ENCODE measurements at places on chromosomes 5 and 9.

GRCh38 chr9:38689678-38690077 lies 30.3 kb downstream of the FAM240B start:
- no peak for DNase-seq

- no peak for DNase-seq
These were observed 597 bp downstream of the SPATA31E1 start for GRCh38 chr9:87883274-87883673.

GRCh38 chr9:78314550-78314949 lies 17.6 kb downstream of the PSAT1 start:
- DNase-seq, result no peak

DNA sequence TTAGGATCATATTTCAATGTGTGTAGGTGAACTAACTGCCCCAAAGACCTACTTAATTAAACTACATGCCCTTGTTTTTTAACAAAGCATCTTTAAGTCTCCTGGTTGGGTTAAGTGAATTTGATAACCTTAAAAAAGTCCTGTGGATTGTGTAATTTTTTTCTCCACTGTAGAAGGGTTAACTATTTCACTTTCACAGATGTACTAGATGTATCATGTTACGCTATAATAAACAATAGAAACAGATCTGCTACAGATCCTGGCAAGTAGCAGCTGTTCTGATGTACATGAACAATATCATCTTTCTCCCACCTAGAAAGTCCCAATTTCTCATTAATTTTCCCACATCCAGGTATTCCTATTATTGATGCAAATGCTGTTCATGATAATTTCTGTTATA lies 18.9 kb downstream of the KIF24 start:
- DNase-seq, result no peak

- no peak for DNase-seq
These were observed 2.3 kb upstream of the TBCA start for GRCh38 chr5:77778398-77778797.

GRCh38 chr9:104256696-104257062 lies 162.6 kb downstream of the SMC2 start:
- no peak for DNase-seq

GRCh38 chr9:69001921-69002320 lies 12.0 kb downstream of the PRKACG start:
- DNase-seq, result no peak

GRCh38 chr9:134178394-134178767 lies 14.0 kb upstream of the RNU6ATAC start:
- no peak for DNase-seq

DNA sequence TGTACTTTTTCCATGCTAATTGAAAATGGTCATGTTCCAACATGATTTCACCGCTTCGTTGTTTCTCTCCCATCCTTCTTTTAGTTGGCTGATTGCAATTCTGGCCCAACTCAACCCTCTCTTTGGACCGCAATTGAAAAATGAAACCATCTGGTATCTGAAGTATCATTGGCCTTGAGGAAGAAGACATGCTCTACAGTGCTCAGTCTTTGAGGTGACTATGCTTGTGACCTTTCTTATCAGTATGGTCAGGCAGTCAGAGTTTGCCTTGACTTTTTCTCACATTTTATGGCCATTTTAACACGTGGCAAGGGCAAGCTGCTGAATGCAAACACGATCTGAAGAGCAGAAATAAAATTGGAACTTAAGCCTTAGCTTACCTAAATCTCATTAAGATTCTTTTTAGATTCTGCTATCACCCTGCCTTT lies 36.0 kb upstream of the CREBRF start:
- no peak for DNase-seq

DNA sequence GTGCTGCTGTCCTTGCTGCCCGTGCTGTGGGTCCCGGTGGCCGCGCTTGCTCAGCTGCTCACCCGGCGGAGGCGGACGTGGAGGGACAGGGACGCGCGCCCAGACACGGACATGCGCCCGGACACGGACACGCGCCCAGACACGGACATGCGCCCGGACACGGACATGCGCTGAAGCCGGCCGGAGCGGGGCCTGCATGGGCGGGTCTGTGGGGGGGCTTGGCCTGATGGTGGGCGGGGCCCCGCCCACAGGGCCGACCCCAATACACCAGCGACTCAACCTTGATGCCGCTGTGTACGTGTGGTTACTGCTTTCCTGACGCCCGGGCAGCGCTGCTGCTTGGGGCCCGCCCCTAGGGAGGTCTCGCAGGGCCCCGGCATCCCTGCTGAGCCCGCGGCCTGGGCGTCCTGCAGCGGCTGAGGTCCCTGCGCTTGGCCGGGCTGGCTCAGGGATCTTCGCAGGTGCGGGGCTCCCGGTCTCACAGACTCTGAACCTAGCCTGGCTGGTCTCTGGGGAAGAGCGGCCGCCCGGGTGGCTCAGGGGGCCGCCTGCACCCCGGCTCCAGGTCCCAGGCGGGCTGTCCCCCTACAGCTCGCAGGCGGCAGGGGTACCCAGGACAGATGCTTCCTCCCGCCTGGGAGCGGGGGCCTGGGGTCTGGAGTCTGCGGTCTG lies 20.9 kb downstream of the SLC6A18 start:
- no peak for DNase-seq

GRCh38 chr5:82975396-82975795 lies 101.8 kb downstream of the TMEM167A start:
- no peak for DNase-seq

GRCh38 chr5:39469777-39470415 lies 45.1 kb upstream of the DAB2 start:
- no peak for DNase-seq

DNA sequence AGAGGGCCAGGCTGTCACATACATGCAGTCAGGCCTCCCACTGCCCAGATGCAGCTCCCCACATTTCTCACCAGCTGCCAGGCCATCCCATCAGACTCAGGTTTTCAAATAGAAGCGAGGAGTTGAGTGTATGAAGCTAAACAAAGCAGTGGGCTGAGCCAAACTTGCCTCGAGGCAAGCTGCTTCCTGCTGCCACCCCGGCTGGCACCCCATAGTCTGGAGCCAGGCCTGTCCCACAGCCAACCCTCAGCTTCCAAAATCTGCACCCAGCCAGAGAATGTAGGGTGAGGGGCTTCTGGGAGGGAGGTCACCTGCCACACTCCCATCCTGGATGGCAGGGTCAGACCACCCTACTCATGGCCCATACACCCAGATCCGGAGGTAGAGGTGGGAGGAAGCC lies 22.3 kb upstream of the ALDH1B1 start:
- no peak for DNase-seq

DNA sequence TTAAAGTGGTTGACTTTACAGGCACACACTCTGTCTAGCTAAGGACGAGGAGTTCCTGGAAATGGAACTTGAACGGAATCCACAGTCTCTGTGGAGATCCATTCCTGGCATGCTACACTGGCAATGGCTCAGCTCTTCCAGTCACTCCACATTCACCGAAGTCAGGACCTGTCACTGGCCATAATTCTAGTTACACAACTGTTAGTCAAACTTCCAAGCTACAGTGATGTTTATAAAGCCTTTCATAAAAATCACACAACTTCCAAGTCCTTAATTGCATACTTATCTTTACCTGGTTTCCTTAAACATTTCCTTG lies 15.7 kb downstream of the CDC14B start:
- DNase-seq, result no peak

GRCh38 chr9:73020877-73021276 lies 68.0 kb upstream of the ALDH1A1 start:
- DNase-seq, result no peak

- no peak for DNase-seq
These were observed 12.1 kb downstream of the PRRC2B start for GRCh38 chr9:131405858-131406537.

DNA sequence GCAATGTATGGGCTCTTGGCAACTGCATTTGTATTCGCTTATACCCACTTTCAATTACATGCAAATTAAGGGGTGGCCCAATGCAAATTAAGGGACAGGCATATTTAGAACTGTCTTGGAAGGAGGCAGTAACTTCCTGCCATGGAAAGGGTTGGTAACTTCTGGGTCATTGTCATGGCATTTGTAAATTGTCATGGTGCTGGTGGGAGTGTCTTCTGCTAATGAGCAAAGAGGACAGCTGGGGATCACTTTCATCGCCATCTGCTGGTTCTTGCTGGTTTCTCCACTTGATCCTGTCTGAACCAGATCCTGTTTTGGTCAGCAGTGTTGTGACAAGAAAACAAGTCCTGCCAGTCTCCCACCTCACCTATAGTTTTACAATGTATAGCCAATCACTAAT lies 23.3 kb upstream of the UGT3A2 start:
- no peak for DNase-seq

Data from stimulated activated naive CD4-positive, alpha-beta T cell treated with Interleukin-2 at 50 U/mL for 16 hours (primary cell).